Stimulated activated CD4-positive, alpha-beta T cell treated with anti-CD3 and anti-CD28 coated beads, Interleukin-4, amount 100 ng/mL, for 48 hours (primary cell): ENCODE measurements at places on chromosomes 16 and 17.

GRCh38 chr17:44522883-44523671, 19.9 kb upstream of the GPATCH8 start:
- DNase-seq = peak; percentile 71

DNA sequence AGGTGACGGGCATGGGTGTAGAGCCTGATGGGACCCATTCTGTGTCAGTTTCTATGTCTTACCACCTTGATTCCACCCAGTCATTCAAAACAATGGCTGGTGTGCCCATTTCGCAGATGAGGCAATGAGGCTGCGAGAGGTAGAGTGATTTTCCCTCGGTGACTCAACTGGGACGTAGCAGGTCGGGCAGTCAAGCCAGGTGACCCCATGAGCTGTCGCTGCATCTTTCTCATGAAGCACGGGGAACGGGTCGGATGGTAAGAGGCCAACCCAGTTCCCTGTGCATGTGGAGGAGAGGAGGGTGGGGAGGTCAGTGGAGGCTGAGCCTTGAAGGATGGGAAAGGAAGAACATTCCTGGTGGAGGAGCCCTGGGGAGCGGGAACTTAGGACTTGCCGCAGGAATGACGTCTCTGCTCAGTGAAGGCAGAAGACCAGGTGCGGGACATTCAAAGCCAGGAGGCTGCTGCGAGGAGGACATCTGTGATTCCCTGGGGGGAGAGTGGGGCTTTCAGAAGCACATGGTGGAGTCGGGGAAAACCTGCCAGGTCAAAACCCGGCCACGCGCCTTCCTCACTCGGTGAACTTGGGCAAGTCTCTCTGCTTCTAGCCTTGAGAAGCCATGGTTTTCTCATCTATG, 1.1 kb downstream of the IL21R start:
- DNase-seq = no peak

DNA sequence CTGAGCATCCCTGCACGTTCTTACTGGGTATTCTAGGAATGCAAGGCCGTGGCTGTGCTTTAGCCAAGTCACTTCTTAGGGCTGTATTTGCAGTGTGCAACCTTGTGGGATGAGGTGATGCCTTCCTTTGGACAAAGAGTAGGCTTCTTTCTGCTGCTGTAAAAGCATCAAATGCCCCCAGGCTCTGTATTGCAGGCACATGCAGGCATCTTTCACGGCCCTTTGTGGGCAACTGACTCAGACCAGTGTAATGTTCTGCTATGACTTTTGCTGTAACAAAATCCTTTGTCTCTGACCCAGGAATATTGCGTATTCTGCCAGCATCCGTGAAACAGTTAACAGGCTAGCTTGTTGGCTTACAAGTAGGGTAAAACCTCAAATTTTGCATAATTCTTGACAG, 30.9 kb upstream of the GCSH start:
- DNase-seq = no peak

GRCh38 chr17:73308017-73308823, 3.6 kb downstream of the CDC42EP4 start:
- no peak for DNase-seq

DNA sequence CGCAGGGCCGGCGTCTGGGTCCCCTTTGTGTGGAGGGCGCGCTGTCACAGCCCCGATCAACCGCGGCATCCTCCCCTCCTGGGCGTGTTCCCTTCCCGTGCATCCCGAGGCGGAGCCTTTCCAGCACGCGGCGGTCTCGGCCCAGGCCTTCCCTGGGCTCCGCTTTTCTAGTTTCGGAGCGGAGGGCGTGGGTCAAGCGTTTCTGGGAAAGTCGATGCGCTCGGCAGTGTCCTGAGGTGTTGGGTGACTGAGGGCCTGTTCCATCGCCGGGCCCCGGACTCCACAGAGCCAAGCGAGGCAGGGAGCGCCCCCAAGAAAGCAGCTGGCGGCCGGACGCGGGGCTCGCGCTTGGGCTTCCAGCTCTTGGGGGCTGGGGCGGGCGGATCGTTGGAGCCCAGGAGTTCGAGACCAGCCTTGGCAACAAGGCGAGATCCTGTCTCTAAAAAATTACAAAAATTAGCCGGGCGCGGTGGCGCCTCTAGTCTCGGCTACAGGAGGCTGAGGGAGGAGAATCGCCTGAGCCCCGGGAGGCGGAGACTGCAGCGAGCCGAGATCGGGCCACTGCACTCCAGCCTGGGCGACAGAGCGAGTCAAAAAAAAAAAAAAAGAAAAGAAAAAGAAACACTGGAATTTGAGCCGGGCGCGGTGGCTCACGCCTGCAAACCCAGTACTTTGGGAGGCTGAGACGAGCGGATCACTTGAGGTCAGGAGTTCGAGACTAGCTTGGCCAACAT, 806 bp downstream of the IFT140 start:
- no peak for DNase-seq

GRCh38 chr16:8258523-8258922, 331.8 kb downstream of the TMEM114 start:
- DNase-seq = no peak
